ENCODE measurements at places on chromosomes 11 and 22. TPM values are rescaled to one million over a fixed set of nuclear protein-coding genes. Genes with fewer than 3 reads are reported as not detected.

- no peaks in the 10 kb centered on the region for H3K36me3 ChIP-seq
- H3K27ac ChIP-seq, result no peak overlapping the region
- DNase-seq, result no peak
- H3K4me3 ChIP-seq, result no peak overlapping the region
- no peaks in the 10 kb centered on the region for H3K27me3 ChIP-seq
Observed at GRCh38 chr11:120086651-120087050, 51.3 kb downstream of the TRIM29 start.

DNA sequence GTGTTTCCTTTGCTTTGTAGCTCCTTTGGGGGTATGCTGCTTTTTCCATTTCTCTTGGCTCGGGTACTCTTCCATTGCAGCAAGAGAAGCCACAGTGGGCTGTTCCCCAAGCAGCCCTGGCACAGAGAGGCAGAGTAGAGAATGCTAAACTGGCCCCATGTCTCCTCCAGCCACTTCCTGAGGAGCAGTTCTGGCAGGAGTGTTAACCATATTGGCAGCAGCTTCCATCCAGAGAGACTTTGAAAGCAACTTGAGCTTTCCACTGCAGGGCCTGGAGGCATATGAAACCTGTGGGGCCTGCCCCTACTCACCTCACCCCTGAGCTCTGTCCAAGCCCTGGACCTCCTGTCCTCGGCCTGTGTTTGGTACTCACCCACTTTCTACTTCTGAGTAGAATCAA, 61.8 kb downstream of the ALX4 start:
- peaks cover 27% of the 10 kb centered on the region for H3K4me1 ChIP-seq
- H3K36me3 ChIP-seq, result no peaks in the 10 kb centered on the region
- no peaks in the 10 kb centered on the region for H3K27me3 ChIP-seq
- H3K4me3 ChIP-seq, result no peak overlapping the region
- H3K27ac ChIP-seq, result no peak overlapping the region

DNA sequence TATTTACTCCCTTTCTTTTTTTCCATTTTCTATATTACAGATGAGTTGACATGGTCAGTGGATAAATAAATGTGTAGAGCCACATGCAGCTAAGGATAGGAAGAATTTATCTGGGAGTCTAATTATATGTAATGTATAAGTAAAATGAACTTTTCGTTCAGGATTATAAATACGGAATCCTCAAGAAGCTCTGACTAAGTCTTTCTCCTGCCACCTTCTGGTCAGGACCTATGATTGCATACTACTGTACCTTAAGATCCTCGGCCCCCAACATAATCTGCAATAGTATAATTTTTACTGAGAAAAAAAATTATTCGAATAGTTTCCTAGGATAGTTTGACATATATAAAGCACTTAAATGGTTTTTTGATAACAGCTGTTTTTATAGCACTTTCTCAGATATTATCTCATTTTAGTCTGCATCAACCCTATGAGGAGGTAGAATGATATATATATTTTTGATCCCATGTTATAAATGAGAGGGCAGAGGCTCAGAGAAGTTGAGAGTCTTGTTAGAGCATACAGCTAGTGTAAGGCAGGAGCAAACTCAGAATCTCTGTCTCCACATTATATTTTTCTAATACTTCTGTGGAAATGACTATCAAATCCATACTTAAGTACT, 36.1 kb downstream of the CCDC90B start:
- peak; percentile 42 for DNase-seq
- H3K27ac ChIP-seq, result no peak overlapping the region
- H3K4me1 ChIP-seq, result peaks cover 9% of the 10 kb centered on the region
- no peaks in the 10 kb centered on the region for H3K27me3 ChIP-seq

- H3K27me3 ChIP-seq, result no peaks in the 10 kb centered on the region
- no peak overlapping the region for H3K4me3 ChIP-seq
- H3K4me1 ChIP-seq, result peaks cover 22% of the 10 kb centered on the region
- no peak overlapping the region for H3K27ac ChIP-seq
- DNase-seq, result no peak
Observed at GRCh38 chr11:69107413-69107812, 48.3 kb upstream of the SMIM38 start.

DNA sequence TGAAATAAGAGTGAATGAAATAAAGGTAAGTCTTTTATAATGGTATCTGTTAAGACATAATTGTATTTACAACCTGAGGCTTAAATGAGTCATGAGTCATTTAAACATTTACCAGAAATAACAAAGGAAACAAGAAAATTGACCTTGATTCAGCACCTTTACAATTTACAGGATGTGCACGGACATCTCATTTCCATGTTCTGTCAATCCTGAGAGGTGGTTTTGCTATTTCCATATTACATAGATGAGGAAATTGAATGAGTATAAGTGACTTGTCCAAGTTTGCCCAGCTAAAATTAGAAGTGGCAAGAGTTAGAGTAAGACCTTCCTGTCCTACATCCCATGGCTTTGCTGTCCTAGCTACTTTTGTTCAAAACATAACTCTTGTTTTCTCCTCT, 89.1 kb downstream of the TRIM44 start:
- DNase-seq, result no peak
- peaks cover 21% of the 10 kb centered on the region for H3K4me1 ChIP-seq
- H3K27ac ChIP-seq, result peak overlapping the region; percentile 0
- H3K4me3 ChIP-seq, result no peak overlapping the region

MIOX gene
- total RNA-seq, result not detected

Measured in Caco-2 (cell line).